Occipital lobe (tissue), 3 donors: ENCODE measurements at places on chromosomes 11 and 22. TPM values are rescaled to one million over a fixed set of nuclear protein-coding genes. Genes with fewer than 3 reads are reported as not detected.

Gene NLRP6
- total RNA-seq, result not detected

Gene CNGA4
- 0.31 TPM for total RNA-seq

Gene CSNK2A3
- total RNA-seq, result 5.5 TPM

Gene GALR3
- not detected for total RNA-seq

Gene TMEM45B
- 0.31 TPM for total RNA-seq

Gene FOLR2
- 5.8 TPM for total RNA-seq

Gene OR52E8
- total RNA-seq, result not detected

Gene RFPL2
- total RNA-seq, result 0.31 TPM

Gene GNAZ
- total RNA-seq, result 192 TPM

Gene ALDH3B1
- total RNA-seq, result 0.94 TPM
